ENCODE measurements at places on chromosomes 5 and 9. TPM values are rescaled to one million over a fixed set of nuclear protein-coding genes. Genes with fewer than 3 reads are reported as not detected.

Gene PLAC8L1
- not detected for total RNA-seq

DNA sequence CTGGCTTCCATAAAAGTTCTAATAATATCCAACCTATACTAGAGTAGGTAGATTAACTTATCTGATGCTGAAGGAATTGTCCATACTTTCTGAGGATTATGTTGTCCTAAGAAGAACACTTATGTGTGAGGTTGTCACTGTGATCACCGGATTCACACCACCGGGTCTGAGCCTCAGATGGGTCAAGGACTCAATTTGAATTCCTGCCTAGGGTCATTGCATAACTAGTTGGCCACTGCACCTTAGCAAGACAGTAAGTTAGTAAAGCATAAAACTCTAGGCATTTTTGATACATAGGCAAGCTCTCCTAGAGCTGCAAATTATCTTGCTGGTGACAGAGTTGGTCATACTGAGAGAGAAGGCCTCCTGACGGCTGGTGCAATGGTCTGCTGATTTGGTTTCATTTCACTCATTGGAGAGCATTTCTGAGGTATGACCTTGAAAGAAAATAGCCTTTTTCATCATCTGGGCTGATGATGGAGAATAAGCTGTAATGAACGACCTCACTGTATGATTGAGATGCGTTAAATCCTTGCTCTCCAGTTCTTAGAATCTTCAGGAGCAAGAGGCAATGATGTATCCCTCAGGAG lies 72.0 kb upstream of the CKMT2 start:
- DNase-seq, result no peak

GRCh38 chr9:80066931-80067330 lies 495.2 kb downstream of the TLE4 start:
- DNase-seq, result no peak

Gene PCDHA4
- 0.27 TPM for total RNA-seq

Gene FOXD4L4
- 0.27 TPM for total RNA-seq

- DNase-seq, result no peak
Measured at GRCh38 chr5:113546703-113547183, 33.2 kb downstream of the YTHDC2 start.

Gene KIF24
- 2.2 TPM for total RNA-seq

DNA sequence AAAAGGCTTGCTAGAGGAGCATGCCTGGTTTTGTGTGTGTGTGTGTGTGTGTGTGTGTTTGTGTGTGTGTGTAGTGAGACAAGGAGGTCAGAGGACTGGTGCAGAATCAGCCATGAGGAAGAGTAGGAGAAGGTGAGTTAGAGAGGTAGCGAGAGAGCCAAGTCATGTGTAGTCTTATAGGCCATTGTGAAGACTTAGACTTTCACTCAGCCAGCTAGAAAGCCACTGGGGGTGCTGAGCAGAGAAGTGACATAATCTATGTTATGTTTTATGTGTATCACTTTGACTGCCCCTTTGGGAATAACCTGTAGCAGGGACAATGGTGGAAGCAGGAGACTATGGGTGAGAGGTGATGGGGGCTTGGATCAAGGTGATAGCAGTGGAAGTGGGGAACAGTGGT lies 180.5 kb upstream of the CLINT1 start:
- no peak for DNase-seq

Gene LOX
- 14.3 TPM for total RNA-seq

DNA sequence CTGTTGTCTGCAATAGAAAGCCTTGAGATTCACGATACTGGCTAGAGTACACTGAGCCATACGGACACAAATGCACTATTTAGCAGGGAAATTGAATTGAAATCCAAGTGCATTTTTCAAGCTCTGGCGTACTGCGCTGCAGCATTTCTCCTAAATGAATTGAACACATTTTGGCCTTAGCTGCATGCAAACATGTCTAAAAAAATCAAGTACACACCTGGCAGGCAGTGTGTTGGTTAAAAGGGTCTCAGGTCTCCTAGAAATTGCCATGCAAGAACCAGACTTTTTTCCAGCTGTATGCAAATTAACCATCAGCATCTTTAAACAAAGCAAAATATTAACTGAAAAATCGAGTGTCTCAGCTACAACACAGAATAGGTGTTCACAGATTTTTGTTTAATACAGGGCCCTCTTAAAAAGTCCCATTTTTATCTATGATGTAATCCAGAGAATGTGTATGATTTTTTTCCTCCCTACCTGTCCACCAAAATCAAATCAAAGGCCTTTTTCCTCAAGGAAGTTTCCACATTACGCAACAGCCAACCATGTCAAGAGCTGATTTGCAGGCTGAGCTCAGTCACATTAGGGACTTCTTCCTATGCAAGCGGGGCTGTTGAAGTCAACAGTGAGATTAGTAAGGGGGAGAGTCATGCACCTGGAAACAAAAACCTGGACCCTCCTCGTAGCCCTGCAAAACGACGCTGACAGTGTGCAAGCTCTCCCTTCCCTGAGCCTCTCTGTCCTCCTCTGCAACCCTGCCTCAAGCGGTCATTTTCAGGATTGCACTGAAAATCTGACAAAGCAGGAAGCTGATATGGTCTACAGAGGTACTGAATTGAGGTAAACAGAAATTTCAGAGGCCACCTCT lies 14.1 kb upstream of the SFXN1 start:
- no peak for DNase-seq

DNA sequence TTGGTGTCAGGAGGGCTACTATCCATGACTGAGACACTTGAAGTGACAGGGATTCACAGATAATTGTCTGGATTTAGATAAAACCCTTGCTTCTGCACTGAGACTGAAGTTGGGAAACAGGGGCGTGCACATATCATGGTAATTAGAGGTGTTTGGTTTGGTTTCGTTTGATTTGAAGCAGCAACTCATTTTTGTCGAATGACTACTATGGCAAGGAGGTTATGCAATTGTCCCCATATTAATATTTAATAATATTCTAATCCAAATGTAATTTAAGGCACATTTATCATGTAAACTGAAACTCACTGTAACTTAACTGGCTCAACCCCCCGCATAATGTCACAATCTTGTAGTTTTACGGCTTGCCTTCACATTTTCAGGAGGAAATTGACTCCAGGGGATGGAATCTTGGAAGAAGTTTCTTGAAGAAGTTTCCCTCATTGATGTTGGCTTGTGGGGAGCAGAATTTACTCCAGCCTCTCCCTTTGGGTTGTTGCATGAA lies 12.5 kb downstream of the ZNF366 start:
- no peak for DNase-seq

Gene MAMDC2
- 42.3 TPM for total RNA-seq

Gene NOL6
- total RNA-seq, result 31.0 TPM

Gene ANKRD55
- under 0.01 TPM for total RNA-seq

DNA sequence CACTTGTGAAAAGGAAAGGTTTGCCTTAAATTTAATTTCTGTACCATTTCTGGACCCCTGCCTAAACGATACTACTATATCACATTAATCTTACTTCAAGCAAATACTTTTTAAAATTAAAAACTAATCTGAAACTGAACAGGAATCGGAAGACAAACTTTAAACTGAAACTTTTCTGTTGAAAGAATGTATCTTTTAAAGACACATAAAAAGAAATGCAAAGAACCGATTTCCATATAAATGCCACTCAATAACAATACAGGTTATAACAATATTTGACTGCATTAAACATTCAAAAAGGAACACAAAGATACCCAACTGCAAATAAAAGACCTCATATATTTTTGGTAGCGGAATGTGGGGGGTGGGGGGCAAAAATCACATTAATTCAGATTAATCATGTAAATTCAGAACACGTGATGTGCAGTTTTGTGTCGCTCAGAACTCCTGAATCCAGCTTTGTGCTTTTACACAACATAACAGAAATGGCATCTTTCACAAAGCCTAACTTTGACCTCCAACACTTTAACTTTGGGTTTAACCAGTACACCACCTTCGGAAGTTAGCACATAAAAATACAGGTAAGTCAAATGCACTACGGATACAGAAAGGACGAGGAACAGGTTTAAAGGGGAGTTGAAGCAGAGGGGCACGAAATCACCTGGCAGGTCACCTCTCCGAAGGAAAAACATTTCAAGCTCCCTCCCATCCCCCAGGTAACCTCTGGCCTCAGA lies 925 bp downstream of the LIFR start:
- no peak for DNase-seq

DNA sequence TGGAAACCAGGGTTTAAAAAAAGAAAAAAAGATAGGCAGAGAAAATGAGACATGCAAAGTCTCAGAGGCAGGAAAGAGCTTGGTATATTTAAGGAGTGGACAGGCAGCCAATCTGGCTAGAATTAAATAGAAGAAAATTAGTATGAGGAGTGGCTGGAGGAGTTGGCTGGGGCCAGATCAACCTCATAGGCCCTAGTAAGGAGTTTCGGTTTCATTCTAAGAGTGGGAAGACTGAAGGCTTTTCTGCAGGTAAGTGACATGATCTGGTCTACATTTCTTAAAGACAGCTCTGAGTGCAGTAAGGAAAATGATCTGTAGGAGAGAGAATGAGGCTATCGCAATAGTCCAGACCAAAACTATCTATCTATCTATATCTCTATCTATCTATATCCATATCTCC lies 27.5 kb downstream of the ADRB2 start:
- no peak for DNase-seq

Gene IL3
- total RNA-seq, result not detected

Gene RNF44
- total RNA-seq, result 39.9 TPM

DNA sequence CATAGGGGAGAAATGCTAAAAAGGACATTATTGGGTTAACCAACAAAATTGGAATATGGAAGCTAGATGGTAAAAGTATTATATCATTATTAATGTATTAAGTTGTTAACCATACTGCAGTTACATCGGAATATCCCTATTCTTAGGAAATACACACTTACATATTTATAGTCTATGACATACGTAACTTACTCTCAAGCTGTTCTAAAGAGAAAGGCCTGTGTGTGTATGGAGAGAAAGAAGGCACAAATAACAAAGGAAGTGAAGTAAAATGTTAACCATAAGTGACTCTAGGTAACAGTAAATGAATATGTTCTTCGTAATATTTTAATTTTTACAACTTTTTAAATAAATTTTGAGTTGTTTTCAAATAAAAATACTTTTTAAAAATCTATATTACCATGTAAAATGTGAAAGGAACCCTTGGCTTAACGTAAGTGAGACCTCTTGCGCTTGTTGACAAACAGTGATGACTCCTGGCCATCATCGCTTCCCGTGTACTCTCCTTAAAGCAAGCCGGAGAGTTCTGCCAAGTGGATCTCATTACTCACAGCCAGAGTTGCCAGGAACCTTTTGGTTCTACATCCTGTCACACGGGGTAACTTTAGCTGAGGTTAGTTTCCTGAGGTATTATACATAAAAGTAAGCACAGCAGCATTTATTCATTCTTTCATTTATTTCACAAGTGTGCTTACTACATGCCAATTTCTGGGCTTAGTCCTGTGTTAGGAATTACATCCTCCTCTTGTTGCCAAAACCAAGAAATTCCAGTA lies 165.4 kb downstream of the EPB41L4A start:
- no peak for DNase-seq

Gene DBH
- not detected for total RNA-seq

Gene LAMC3
- under 0.01 TPM for total RNA-seq

GRCh38 chr9:680106-680505 lies 161.4 kb upstream of the DMRT1 start:
- DNase-seq, result no peak

Gene SOX30
- under 0.01 TPM for total RNA-seq

- no peak for DNase-seq
Measured at GRCh38 chr5:179762079-179762780, 29.6 kb downstream of the MAML1 start.

Gene CATSPER3
- 0.27 TPM for total RNA-seq

- DNase-seq, result no peak
Measured at GRCh38 chr9:133485531-133486260, 6.8 kb upstream of the SLC2A6 start.

GRCh38 chr5:82320966-82321365 lies 42.8 kb upstream of the RPS23 start:
- DNase-seq, result no peak

GRCh38 chr9:133384736-133385321 lies 8.7 kb downstream of the STKLD1 start:
- no peak for DNase-seq

- no peak for DNase-seq
Measured at GRCh38 chr9:21311889-21312288, 6.8 kb upstream of the IFNA5 start.

- no peak for DNase-seq
Measured at GRCh38 chr5:38443390-38443789, 113.1 kb downstream of the LIFR start.

DNA sequence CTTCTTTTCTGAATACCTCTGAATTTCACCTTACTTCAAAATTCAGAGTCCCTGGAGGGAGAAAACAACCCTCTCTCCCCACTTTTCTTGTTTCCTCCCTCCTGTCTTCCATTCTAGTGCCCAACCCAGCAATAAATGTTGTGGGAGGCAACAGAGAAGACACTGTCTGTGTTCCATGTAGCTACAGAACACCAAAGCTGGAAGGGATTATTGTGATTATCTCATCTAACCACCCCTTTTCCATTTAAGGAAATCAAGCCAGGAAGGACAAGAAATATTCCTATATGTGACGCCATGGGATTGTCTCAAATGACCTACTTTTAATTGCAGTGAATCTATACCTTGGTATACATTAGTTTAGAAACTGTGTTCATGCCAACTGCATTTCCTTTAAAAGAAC lies 476.6 kb upstream of the TNC start:
- no peak for DNase-seq

- no peak for DNase-seq
Measured at GRCh38 chr5:179168664-179169063, 108.5 kb downstream of the ZNF354C start.

DNA sequence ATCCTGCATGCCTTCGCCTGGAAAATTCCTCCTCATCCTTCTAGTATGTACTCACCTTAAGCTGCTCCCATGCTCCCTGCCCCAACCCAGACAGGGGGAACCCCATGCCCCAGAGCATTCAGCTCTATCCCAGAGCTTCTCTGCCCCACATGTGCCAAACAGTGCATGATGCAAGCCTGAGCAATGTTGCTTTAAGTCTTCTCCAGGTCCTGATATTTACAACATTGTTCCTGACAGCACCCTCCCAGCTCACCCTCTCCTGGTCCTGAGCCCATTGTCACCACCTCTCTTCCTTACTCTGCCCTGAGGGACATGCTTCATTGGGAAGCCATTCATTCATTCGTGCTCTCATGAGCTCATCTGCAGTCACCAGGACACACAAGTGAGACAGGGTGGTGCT lies 23.4 kb upstream of the BARX1 start:
- no peak for DNase-seq

DNA sequence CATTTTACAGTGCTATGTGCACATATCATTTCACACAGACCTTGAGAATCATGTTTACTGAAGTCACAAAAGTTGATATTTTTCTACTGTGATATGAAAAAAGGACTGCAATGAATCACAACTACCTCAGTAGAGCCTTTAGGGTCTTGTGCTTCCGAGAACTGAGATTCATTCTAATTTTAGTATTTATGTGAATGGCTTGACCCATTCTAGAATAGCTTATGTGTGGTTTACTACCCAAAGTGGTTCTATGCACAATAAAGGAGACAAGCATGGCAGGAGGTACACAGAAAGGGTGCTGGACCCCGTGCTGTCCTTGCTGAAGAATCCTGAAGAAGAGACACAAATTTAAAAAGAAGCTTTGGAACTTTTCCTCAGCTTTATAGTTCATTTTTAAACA lies 28.2 kb downstream of the MEF2C start:
- DNase-seq, result no peak

All from hematopoietic multipotent progenitor cell (in vitro differentiated cells).